ENCODE measurements at places on chromosomes 3 and 15.

GRCh38 chr3:50825841-50826240 lies 151.1 kb downstream of the DOCK3 start:
- DNase-seq, result no peak

GRCh38 chr3:32685543-32686185 lies 676 bp downstream of the CNOT10 start:
- peak; percentile 13 for DNase-seq

DNA sequence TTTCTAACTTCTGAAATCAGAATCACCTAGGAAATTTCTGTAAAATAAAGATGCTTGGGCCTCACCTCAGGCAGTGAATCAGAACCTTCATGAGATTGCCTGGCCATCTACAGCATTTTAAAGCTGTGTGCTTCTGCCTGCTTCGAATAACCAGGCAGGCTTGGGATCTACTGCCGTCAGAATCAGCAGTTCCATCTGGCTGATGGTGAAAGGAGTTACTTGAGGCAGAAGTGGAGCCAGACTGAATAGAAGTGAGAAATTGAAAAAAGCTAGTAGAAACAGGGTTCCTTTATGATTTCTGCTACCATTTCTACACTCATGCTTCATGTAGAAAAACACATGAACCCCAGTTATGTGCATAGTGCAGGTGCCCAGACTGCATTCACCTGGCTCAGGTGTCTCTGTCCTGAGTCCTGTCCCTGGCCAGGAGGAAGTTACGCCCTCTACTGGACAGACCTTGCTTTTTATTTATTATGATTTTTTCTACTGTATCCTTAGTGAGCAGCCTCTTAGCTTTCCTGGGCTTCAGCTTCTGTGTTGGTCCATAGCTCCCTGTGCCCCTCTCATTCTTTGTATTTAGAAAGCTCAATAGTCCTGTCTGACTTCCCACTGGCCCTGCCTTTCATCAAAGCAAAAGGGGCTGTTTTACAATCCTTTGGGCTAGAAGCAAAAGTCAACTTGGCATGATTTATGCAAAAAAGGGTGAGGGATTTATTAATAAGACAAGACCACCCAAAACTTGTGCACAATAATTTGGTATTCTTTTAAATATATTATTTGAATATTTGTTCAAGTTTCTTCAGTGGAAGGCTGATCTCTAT lies 200.8 kb upstream of the GOLGA6L4 start:
- no peak for DNase-seq

DNA sequence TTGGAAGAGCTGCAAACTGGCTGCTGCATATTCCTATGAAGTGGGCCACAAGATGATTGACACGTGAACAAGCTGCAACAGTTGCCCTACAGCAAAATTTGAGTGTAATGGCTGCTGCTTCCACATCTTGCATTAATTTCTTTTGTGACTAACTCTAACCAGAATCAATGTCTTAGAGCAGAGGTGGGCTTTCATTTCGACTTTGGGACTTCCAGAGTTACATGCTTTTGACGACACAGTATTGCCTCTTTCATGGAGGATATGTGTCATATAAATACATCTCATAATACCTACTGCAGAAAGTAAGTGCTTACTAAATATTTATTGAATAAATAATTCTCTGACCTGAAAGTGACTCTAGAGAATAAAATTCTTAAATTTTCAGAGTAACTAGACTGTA lies 340.7 kb upstream of the KCNH8 start:
- no peak for DNase-seq

- no peak for DNase-seq
These were observed 223.2 kb upstream of the LMCD1 start for GRCh38 chr3:8278448-8278847.

GRCh38 chr3:195537995-195538394 lies 5.1 kb downstream of the PPP1R2 start:
- no peak for DNase-seq

- no peak for DNase-seq
These were observed 278.9 kb upstream of the NR2F2 start for GRCh38 chr15:96051598-96051997.

GRCh38 chr3:72065236-72065635 lies 280.3 kb upstream of the PROK2 start:
- DNase-seq, result no peak

DNA sequence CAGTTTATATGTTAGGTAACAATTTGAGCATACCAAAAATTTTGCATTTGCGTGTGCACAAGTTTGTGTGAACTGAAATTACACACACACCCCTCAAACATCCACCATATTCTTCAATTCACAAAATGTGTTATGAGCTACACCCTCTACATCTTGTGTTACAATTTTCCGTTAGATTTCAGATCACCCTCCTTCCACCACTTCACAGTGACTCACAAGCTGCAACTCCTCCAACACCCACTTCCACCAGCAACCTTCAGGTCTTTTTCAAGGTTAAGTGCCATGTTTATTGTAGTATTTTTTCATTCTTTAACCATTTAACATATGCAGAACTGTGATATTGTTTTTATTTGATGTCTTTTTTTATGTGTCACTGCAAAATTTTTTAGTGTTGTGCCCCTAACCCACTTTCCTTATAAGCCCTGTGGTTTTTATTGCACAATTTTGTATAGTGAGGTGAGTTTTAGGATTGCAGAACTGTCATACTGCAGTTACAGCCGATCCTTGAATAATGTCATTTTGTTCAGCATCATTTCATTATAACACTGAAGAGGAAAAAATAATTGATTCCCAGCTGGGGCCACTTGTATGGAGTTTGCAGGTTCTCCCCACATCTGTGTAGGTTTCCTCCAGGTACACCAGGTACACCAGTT lies 148.9 kb downstream of the PLCL2 start:
- no peak for DNase-seq

- DNase-seq, result peak; percentile 61
These were observed 183.4 kb upstream of the TOPAZ1 start for GRCh38 chr3:44058022-44058867.

Data from GM12892 (cell line).